ENCODE measurements at places on chromosomes 7 and 10.

- DNase-seq = peak; percentile 83
Observed at GRCh38 chr10:94358480-94358879, 4.3 kb downstream of the NOC3L start.

DNA sequence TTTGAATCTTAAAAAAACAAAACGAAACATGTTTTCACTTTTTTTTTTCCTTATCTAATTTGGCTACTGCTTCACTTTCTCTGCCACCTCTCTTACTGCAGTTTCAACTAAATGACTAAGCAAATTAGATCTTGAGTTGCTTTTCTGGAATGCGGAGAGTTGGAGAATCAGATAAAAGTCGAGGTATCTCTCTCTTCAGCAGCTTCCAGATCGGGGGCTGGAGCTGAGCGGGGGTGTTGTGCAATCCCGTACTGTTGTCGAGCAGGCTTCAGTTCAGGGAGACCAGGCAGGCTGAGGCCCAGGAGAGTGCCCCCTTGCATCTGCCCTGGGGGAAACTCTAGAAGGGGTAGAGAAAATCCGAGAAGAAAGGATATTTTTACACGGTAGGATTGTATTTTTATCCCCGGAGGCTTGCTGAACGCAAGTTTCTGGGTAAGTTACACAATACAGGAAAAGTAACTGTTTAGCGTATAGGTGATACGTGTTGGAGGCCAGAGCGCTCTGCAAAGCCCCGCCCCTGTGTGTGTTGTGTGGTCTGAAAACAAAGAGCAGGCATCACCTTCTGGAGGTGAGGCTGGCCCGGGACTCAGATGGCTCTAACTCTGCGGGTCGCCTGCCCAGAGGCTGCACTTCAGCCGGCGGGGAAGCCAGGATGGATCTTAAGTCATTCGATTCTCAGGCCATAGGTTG is 116.6 kb downstream of the KLF6 start:
- DNase-seq = peak; percentile 55

- no peak for DNase-seq
Observed at GRCh38 chr7:70052691-70053090, 454.4 kb downstream of the AUTS2 start.

- no peak for DNase-seq
Observed at GRCh38 chr10:48946891-48947500, 7.4 kb upstream of the LRRC18 start.

- DNase-seq = no peak
Observed at GRCh38 chr10:110903280-110904278, 15.4 kb downstream of the BBIP1 start.

- no peak for DNase-seq
Observed at GRCh38 chr7:55591282-55591931, 19.1 kb upstream of the VOPP1 start.

DNA sequence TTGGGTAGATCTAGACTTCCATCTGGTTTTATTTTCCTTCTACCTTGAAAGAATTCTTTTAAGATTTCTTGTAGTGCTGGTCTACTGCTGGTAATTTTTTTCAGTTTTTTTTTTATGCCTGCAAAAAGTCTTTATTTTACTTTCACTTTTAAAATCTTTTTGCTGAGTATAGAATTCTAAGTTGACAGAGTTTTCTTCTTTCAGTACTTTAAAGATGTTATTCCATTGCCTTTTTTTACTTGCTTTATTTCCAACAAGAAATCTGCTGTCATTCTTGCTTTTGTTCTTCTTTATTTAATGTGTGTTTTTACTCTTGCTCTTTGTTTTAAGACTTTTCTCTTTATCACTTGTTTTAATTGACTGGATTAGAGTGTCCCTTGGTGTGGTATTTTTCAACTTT is 36.1 kb upstream of the HECTD2 start:
- no peak for DNase-seq

GRCh38 chr10:114012650-114013049 is 31.0 kb upstream of the ADRB1 start:
- no peak for DNase-seq

DNA sequence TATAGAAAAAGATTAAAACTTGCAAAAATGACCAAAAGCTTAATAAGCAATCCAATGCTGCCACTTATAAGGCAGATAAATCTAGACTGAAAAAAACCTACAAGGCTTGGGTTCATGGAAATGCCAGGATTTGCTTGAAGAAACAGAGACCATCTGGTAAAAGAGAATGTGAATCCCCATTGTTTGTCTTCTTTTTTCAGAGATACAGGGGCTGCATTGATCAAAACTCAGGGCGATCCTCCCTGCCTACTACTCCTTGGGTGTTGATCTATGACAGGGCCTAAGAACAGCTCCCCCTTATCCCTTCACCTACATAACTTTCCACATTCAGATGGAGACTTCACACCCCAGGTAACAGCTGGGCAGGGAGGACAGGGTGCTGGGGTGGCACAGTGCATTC is 3.3 kb upstream of the TSGA13 start:
- no peak for DNase-seq

GRCh38 chr10:8193546-8193945 is 139.1 kb downstream of the GATA3 start:
- peak; percentile 9 for DNase-seq

GRCh38 chr10:133258818-133259601 is 17.7 kb downstream of the ADAM8 start:
- peak; percentile 98 for DNase-seq

DNA sequence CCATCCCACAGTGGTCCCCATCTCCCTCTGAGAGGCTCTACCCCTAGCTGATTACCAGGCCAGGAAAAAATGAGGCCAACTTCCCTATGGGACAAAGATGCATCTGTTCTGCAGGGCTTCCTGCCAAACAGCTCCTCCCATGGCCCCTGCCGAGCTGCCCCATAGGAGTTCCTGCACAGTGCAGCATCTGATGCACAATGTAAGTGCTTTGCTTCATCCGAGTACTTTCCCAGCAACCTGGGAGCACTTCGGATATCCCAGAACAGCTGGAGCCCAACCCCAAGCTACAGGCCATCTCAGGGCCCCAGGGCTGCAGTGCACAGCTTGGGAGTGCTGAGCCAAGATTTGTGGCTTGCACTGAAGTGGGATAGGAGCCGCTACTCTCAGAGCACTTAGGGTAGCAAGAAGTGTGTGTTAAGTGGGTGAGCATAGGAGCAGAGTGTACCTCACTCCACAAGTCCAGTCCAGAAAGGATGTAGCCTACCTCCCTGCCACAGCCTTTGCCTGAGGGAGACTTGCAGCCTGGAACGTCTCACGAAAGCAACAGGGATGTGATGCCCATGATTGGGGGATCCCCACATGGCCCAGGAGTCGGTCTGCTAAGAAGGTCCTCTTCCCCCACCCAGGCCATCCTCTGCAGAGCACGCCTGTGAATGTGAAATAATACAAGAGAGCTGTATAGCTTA is 209.6 kb upstream of the VWC2 start:
- no peak for DNase-seq

DNA sequence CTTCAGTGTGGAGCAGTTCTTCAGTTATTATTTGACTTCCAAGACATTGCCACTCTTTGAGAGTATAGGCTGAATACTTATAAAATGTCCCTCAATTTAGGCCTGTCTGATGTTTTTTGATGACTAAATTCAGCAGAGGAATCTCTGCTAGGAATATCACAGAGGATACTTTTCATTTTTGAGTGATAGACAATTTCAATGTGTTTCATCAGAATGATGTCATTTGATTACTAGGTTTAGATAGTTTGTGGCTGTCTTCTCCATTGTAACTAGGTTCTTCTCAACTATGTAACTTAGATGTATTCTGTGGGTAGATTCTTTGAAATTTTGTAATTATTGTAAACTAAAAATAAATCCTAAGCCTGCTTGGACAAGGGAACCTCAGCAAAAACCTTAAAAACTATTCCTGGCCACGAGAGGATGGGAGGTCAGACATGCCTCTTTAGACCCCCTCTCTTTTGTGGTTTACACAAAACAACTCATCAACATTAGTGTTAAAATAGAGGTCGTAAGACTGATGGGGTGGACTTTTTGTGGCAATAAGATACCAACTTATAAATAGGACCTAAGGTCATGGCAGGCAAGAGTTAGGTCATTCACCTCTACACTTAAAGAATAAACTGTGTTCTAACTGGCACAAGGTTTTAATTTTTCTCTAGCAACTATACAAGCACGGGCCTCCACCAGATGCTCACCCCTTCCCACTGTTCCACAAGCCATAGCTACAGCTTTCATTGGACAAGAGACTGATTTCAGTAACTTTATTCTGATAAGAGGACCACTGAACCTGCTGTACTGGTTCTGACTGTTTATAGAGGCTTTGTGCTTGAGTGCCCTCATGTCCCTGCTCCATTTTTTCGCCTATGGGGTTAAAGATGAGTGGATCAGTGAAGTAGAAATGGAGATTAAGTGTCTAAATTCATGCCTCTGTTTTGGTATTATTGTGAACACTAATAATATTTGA is 33.7 kb downstream of the CYP2C8 start:
- DNase-seq = no peak

DNA sequence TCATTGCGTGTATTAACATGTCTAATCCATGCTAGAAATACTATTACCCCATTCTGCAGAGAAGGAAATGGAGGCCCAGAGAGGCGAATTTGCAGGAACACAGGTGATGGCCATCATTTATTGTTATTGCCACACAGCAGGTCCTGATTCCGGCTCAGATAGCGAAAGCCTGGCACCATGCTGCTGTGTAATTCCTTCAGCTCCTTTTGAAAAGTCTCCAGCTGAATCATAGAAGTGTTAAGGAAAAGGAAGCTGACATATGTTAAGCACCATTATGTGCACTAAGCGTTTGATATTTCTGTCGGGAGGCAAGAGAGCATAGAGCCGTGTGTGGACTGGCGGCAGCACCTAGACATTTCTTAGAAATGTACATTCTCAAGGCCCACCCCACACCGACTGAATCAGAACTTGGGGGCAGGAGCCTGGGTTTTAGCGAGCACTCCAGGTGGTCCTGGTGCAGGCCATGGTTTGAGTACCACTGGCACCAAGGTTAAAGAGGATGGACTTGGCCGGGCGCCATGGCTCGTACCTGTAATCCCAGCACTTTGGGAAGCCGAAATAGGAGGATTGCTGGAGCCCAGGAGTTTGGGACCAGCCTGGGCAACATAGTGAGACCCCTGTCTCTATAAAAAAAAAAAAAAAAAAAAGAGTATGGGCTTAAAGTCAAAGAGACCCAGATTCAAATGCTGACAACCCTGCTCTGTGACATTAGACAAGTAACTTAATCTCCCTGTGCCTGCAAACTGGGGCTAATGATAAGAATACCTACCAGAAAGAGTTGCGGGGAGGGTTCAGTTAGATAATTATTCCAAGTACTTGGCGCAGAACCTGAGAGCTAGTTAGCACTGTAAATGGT is 52.2 kb downstream of the UNC5B start:
- no peak for DNase-seq

- no peak for DNase-seq
Observed at GRCh38 chr7:132739271-132739955, 163.1 kb upstream of the PLXNA4 start.

DNA sequence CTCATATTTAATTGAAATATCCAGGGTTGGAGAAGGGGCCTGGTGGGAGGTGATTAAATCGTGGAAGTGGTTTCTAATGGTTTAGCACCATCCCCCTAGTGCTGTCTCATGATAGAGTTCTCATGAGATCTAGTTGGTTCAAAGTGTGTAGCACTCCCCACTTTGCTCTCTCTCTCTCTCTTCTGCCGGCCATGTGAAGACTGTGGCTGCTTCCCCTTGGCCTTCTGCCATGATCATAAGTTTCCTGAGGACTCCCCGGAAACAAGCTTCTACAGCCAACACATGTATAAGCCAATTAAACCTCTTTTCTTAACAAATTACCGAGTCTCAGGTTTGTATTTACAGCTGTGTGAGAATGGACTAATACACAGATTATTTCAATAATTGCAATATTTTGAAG is 305.8 kb upstream of the KCND2 start:
- no peak for DNase-seq

GRCh38 chr10:34006471-34006870 is 672.0 kb upstream of the NRP1 start:
- DNase-seq = no peak

DNA sequence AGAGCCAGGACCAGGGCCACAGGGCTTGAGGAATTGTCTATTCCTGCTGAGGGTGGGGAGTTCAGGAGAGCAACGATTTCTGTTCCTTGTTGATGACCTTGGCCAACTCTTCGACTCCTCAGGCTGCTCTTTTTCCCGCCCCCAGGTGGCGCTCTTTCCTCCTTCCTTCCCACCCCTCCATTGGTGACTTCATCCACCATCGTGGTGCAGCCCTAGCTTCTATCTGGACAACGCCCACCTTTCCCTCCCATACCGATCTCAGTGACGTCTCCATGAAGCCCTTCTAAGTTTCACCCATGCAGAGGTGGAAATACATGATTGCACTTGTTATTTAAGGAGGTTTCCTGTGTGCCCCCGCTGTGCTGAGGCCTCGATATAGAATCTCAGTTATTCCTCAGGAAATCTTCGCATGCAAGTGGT is 22.1 kb upstream of the CARD11 start:
- DNase-seq = no peak

DNA sequence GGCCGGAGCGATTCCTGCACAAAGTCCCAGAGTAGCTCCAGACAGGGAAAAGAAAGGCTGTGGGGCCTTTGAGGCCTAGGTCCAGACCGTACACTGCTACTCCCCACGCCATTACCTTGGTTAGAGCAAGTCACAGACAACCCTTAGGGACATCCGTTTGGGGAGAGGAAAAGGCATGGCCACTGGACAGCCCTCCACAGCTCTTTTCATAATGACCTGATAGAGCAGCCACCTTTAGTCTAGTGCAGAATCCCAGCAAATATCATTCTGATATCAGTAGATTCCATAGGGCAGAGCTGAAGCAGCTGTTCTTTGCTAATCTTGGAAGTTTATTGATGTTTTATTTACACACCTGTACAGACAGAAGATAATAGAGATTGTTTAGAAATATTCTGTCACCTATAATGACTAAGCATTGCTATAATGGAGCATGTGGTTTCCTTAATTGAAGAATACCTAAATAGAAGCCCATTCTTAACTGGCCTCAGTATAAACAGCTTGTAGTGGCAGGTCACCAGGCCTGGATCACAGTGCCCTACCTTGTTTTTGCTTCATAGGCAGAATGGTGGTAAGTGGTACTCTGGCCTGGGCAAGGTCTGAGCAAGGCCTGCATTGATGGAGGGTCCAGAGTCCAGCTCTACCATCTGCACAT is 27.9 kb downstream of the OGDH start:
- DNase-seq = no peak

- DNase-seq = no peak
Observed at GRCh38 chr7:50376056-50376820, 71.7 kb downstream of the IKZF1 start.

DNA sequence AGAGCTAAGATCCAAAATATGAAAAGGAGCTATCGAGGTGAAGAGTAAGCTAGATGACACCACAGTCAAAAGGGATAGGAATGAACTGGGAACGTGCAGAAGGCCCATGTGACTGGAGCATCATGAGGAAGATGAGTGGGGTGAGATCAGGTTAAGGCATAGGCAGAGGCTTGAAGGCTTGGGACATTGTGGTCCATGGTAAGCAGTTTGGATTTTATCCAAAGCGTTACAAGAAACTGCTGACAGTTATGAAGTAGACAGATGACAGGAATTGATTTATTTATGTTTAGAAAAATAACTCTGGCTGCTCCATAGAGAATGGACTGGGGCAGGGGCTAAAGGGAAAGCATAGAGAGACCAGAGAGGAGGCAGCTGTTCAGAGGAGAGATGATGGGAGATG is 18.1 kb upstream of the PANK1 start:
- no peak for DNase-seq

GRCh38 chr10:132523561-132524442 is 13.8 kb upstream of the INPP5A start:
- no peak for DNase-seq
